ENCODE measurements at places on chromosomes 1 and 21.

GRCh38 chr1:154784924-154785531 is 85.1 kb downstream of the KCNN3 start:
- DNase-seq: no peak

DNA sequence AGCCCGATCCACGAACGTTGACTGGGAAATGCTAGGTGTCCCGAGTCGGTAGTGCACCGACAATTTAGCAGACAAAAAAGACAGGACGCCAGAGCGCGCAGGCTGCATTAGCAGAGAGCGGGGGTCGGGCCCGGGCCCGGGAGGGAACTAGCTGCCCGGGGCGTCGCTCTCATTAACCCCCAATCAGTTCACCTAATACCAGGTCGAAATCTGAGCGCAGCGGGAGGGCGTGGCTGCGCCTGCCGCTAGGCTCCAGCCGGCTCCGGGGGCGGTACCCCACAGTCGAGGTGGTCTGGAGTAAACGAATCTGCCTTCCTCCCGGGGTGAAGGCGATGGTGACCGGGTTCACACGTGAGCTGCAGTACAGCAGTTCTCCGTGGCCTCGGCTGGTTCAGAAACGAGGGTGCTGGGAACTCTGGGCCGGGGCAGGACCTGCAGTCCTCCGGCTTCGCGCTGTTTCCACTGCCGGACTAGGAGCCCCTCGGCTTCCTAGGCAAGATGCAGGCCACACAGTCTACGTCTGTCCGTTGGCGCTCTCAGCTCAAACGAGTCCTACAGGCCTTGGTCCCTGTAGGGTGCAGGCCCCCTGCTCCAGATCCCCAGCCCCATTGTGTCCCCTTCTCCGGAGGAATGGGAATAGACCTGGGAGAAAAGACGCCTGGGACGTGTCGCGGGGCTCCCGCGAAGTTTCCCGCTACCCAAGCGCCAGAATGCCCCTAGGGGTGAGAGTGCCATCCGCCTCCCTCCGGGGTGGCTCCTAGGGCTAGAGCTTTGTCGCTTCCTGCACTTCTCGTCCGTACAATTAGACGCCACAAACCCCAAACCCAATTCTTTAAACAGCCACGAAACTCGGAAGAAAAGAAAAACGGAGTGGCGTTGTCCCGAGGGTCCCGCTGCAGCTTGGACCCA is 2.0 kb downstream of the GFI1 start:
- no peak for DNase-seq

GRCh38 chr1:70714149-70714548 is 303.1 kb downstream of the CTH start:
- DNase-seq: no peak

GRCh38 chr1:55618199-55618598 is 403.0 kb upstream of the USP24 start:
- DNase-seq: no peak

GRCh38 chr1:20184997-20185833 is 681 bp upstream of the UBXN10 start:
- DNase-seq: no peak

GRCh38 chr1:237041461-237041794 is 556 bp upstream of the RYR2 start:
- no peak for DNase-seq

DNA sequence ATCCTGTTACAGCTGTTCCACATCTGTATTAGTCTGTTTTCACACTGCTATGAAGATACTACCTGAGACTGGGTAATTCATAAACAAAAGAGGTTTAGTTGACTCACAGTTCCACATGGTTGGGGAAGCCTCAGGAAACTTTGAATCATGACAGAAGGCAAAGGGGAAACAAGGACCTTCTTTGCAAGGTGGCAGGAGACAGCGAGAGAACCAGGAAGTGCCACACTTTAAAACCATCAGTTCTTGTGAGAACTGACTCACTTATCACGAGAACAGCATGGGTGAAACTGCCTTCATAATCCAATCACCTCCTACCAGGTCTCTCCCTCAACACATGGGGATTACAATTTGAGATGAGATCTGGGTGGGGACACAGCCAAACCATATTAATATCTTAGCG is 110.3 kb upstream of the TRABD2B start:
- peak; percentile 36 for DNase-seq

DNA sequence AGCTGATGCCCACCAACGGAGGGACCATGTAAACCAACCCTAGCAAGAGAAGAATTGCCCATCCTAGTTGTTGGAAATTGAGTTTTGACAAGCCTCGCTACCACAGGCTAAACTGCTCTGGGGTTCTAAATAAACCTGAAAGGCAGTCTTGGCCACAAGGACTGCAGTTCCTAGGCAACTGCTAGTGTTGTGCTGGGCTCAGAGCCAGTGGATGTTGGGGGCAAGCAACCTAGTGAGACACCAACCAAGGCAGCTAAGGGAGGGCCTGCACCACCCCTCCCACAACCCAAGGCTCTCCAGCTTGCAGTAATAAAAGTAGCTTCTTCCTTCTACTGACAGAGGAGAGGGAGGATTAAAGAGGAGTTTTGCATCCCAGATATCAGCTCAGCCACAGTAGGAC is 102.4 kb upstream of the PKN2 start:
- DNase-seq: no peak

DNA sequence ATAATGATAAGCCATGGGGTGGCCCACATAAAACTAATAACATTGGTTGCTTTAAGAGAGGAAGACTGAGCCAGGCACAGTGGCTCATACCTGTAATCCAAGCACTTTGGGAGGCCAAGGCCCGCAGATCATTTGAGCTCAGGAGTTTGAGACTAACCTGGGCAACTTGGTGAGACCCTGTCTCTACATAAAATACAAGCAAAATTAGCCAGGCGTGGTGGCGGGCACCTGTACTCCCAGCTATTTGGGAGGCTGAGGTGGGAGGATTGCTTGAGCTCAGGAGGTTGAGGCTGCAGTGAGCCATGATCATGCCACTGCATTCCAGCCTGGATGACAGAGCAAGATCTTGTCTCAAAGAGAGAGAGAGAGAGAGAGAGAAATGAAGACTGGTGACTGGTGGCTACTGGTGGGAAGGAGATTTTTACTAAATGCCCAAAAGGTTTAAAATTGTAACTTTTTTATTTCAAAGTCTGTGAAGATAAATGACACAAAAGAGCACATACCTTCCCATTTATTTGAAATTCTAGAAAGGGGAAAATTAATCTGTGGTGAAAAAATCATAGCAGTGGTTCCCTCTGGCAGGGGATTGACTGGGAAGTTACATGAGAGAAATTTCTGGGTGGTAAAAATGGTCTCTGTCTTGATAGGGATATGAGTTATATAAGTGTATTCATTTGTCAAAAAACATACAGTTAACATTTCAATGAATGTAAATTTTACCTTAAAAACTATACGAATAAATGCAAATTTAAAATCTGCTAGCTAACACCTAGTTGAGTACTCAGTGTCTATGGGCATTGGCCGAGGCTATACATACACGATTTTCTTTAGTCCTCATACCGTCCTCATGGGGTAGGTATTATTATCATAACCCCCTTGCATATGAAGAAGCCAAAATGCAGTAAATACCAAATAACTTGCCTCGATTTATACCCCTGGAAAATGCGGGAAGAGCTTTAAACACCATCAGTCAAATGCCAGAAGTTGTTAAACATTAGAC is 2.2 kb upstream of the NBPF1 start:
- no peak for DNase-seq

- no peak for DNase-seq
These were observed 3.6 kb upstream of the UBE2G2 start for GRCh38 chr21:44805226-44805625.

GRCh38 chr1:33088119-33088906 is 7.4 kb downstream of the AZIN2 start:
- DNase-seq: peak; percentile 32

DNA sequence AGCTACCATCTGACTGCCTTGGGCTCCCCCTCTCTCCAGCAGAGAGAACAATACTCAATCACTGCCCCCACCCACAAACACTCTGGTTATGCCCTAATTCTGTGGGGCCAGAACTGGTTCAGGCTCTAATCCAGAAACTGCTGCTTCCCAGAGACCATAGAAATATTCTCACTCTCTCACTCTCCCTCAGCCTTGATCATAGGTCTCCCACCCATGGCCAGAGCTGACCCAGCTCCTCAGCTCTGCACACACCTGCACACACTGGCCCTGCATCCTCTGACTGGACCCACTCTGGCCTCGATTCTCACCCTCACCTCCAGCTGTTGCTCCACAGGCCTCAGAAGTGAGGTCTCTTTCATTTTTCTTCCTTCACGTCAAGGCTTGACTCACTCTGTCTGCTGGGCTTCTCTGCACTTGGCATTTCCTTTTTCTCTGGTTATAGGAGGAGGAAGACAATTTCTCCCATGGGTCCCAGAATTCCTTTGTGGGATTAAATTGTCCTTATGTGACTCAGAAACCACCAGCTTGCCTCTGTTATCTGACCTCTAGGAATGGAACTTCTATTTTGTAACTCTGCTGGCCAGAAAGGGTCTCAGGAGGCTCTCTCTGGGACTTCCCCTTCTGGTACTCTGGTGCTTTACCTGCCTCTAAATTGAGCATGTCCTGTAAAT is 15.6 kb upstream of the ZMYM6 start:
- no peak for DNase-seq

- DNase-seq: no peak
These were observed 13.6 kb downstream of the ACTL8 start for GRCh38 chr1:17768651-17769241.

DNA sequence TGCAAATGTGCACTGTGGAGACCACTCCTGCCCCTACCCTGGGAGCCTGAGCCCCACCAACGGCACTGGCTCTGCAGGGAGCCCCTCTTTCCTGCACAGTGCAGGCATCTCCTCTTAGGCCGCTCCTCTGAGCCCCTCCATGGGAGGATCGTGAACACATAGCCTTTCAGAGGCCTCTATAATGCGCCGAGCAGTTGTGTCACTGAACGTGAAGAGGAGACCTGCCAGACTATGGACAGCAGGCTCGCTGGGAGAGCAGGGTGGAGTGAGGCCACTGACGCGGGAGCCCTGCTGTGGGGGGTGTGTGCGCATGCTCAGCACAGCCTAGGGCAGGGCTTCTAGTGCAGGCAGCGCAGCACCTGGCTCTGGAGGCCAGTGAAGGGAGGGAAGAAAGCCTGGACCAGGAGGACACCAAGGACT is 151.3 kb upstream of the COL6A1 start:
- no peak for DNase-seq

DNA sequence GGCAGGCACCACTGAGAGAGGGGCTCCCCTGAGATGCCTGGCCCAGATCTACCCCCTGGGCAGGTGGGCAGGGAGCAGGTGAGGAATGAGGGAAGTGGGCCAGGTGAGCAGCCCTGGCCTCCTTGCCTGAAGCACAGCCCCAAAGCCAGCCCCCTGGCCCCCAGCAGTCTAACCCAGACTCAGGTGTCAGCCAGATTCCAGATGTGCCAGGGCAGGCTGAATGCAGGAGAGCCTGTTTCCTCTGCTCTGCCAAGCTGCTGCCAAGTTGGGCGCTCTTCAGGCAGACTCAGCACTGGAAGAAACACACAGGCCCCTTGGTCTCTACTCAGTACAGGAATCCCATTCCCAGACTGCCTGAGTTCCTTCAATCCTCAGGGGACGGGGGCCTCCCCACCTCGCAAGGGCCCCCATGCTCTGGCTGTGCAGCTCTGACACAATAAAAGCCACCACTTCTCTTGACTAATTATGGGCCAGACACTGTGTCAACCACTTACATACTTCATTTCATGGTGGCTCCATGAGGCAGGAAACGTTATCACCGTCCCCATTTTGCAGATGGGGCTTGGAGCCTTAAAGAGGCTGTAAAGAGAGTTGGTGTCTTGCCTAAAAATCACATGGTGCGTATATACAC is 20.4 kb downstream of the ARHGEF19 start:
- no peak for DNase-seq

DNA sequence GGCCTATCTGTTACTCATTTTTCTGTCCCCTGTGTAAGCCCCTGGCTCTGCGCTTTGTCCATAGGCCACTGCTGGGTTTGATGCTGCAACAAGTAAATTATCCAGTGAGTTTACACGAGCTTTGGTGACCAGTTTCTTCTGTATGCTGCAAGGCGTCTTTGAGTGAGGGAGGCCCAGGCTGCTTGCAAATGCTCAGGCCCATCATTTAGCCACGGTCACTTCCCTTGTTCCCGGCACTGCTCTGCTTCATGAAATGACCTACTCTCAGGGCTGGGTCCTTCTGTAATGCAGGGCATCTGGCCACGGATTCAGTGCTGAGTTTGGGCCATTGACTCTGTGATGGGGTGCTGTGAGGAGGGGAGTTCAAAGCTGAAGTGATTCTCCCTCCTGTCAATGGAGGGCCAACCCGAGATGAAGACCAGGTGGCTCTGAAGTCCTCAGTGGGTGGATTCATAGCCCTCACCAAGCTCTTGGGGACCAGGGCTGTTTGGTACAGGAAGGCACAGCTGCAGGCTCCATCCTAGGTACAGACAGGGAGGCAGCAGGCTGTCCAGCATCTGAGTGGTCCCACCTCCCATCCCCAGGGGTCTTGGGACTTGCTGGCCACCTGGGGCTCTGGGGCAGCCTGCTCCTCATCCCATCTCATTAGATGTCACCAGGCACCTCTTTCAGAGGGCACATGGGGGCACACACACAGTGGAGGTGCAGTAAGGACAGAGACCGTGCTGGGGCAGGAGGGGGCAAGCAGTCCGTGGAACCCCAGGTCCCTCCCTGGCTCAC is 21.7 kb downstream of the LHX4 start:
- DNase-seq: no peak

GRCh38 chr1:211537253-211537652 is 41.7 kb downstream of the SLC30A1 start:
- no peak for DNase-seq

DNA sequence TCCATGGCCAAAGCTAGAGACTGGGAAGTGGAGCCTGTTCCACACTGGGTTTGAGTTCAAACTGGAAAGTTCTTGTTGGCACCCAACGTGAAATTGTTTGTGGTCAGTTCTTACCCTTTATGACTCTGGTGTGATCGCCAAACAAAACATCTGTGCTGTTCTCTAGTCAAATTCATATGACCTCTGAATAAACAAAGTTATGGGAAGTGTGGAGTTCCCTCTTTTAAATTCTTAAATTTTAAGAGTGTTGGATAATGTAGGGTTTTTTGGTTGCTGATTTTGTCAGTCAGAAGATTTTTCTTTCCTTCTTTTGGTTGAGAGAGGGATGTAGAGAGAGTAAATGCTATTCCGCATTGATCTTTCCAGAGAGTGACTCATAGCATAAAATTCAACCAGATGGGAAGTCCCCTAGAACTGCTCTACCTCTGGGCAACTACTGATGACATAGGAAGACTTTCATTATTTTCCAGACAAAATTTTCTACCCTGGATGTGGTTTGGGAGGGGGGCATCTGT is 36.4 kb downstream of the CHML start:
- DNase-seq: peak; percentile 76

DNA sequence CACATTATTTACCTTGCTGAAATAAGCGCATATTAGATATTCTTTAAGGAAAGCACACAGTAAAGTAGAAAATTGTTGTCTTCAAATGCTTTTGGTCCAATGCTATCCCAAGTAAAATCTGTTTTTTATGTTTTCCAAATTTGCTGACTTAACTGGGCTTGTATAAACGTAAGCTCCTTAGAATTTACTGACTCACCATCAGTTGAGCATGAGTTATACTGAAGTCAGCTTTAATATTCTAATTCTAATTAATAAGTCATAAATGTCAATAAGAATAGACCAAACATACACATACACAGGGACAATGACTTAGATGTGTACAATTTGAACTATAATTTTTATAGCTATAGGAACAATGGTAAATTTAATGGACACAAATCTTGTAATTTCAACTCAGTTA is 319.2 kb downstream of the TPR start:
- DNase-seq: no peak

- DNase-seq: no peak
These were observed 123.6 kb upstream of the RUNX3 start for GRCh38 chr1:25053576-25054250.

- peak; percentile 45 for DNase-seq
These were observed 68.3 kb upstream of the SIM2 start for GRCh38 chr21:36630485-36631206.
